ENCODE measurements at places on chromosomes 3 and 15.

- no peak for DNase-seq
Measured at GRCh38 chr15:37134244-37134643, 33.9 kb upstream of the MEIS2 start.

DNA sequence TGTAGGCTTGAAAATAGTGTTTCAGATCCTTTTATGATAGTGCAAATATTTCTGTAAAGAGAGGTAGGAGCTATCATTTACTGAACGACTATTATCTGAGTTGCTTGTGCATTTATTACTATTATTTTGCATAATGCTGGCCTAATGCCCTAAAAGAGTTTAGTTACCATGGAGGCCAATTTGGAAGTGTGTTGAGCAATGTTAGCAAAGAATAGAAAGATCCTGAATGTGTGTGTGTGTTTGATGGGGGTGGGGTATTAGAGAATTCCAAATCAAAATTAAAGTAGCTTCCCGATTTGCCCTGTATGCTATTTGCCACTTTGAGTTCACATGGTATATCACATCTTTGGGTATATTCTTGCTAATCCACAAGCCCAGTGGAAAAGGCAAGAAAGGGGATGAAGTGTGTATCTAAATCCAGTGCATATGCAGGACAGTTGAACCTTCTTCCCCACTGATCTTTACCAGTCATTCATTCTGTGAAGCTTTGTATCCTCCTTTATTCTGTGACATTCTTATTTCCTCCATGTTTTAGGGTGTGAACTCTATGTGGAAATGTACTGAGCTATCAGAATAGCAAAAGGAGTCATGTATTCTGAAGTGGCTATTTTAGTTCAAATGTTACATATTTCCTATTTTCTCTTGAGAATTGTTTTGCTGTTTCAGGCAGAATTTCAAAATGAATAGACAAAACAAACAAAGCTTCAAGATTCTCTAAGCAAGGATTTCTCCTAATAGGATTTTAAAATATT is 45.7 kb upstream of the PLSCR5 start:
- no peak for DNase-seq

DNA sequence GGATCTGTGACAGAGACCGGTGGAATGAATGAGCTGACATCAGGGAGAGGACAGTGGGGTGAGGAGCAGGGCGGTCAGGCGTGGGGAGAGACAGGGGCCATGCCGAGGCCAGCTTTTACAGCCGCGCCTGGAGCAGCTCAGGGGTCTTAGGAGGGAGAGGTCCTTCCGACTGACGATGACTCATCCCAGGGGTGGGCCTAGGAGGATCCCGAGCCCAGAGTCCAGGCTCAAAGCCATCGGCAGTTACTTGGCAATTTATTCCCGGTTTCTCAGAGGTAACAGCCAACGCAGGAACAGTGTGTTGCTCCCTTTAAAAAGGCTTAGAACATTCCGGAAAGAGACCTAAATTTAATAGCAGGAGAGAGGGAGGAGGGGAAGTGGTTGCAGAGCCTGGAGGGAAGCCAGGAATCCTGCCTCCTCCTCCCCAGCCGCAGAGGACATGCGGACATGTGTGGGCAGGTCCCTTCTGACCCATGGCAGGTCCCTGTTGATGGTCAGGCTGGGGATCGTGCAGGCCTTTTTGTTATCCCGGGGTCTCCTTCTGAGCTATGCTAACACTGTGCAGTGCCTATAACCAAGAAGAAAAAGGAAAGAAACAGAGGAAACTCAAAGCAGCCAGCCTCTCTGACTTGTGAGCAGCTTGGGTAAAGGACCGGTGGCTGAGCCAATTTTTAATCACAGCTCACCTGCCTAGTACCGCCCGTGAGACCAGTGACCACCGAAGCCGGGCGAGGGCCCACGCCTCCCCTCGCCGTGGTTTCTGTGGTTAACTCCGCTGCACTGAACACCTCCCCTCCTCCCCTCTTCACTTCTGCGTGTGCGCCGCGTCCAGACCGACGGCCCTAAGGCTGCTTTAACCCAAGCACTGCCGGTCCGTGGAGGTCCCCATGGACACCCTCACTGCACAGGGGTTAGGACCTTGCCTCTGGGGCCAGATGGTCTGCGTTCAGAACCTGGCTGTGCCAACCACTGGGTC is 392.4 kb upstream of the PROK2 start:
- DNase-seq = no peak

DNA sequence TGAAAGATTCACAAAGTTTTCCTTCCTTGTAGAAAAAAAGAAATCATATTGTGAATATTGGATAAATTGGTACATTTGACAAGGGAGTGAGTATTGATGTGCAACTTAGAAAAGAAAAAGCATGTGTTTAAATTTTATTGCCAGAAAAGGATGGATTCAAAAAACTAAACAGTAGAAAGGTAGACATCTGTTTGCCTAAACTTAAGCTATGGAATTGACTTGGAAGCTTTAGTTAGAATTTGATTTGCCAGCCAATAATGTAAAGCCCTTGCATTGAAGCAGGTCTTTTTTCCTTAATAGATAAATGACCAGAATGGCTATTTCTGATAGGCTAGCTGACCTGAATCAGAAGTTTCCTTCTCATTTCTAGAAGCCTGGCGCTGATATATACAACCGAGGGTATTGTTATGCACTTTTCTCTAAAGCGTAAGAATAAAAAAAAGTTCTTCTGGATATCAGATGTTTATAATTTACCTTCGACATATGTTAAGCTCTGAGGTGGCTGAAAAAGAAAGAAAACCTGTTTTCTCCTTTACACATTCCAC is 4.2 kb downstream of the RARB start:
- DNase-seq = no peak

- DNase-seq = no peak
Measured at GRCh38 chr15:93360318-93360717, 271.3 kb upstream of the RGMA start.

GRCh38 chr3:435161-435560 is 238.6 kb downstream of the CHL1 start:
- DNase-seq = no peak
